ENCODE measurements at places on chromosomes 6 and 20.

DNA sequence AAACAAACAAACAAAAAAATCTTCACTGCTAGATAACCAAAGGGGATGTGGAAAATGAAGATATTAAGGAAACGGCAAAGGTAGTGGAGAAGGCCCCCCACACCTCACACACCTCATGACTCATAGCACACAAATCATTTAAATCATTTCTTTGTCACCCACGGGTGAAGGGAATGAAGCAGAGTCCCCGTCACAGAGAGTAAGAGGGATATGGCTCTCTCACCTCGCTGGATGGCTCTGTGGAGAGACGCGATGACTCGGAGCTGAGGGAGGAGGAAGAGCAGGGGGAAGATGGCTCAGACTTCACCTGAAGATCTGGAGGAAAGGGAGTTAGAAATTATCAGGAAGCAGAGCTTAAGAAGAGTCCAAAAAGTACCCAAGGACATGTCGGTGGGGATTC lies 1.2 kb downstream of the ATF6B start:
- H3K4me3 ChIP-seq: peak overlapping the region; percentile 85
- H3K4me1 ChIP-seq: peaks cover 9% of the 10 kb centered on the region
- no peak for DNase-seq
- no peaks in the 10 kb centered on the region for H3K27me3 ChIP-seq
- peaks cover 28% of the 10 kb centered on the region for H3K36me3 ChIP-seq
- H3K27ac ChIP-seq: no peak overlapping the region

DNA sequence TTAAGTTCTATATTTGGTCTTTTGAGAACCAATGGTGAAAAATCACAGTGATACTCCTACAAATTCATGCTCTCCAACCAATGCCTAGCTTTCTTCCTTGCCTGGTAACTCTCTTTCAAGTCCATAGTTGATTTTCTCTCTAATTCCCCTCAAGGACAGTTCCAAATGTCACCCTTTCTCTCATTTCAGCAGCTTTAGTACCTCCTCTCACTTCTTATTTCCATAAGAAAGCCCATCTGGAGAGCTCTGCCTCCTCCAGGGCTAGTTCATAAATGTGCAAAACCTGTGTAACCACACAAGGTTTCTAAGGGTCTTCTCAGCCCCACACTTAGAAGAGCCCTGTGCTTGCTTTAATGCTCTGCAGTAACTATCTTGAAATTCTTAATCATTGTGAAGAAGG lies 155.4 kb upstream of the PLCB4 start:
- no peak for DNase-seq
- no peaks in the 10 kb centered on the region for H3K4me1 ChIP-seq
- no peaks in the 10 kb centered on the region for H3K36me3 ChIP-seq
- H3K4me3 ChIP-seq: no peak overlapping the region
- H3K27ac ChIP-seq: peak overlapping the region; percentile 37
- H3K27me3 ChIP-seq: no peaks in the 10 kb centered on the region

DNA sequence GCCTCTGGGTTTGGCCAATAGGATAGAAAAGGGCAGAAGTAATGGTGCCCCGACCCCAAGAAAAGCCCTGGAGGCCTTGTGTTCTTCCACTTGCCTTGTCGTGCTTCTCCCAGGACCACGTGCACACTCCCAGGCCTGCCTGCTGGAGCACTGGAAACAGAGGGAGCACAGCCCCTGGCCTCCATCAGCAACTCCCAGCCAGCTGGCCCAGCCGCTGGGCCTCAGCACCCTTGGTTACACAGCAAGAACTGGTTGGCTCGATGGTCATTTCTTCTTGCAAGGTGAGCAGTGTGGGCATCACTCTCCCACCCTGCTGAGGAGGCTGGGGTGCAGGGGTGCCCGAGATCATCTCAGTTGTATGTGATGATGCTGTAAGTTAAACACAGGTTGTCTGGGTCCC lies 69.2 kb upstream of the CST7 start:
- no peaks in the 10 kb centered on the region for H3K27me3 ChIP-seq
- H3K4me1 ChIP-seq: no peaks in the 10 kb centered on the region
- no peak overlapping the region for H3K4me3 ChIP-seq
- no peaks in the 10 kb centered on the region for H3K36me3 ChIP-seq
- DNase-seq: no peak

GRCh38 chr20:460180-460579 lies 2.2 kb downstream of the TBC1D20 start:
- no peak for DNase-seq
- peaks cover 16% of the 10 kb centered on the region for H3K27me3 ChIP-seq
- H3K4me3 ChIP-seq: peak overlapping the region; percentile 92
- peaks cover under 1% of the 10 kb centered on the region for H3K36me3 ChIP-seq
- H3K27ac ChIP-seq: no peak overlapping the region

DNA sequence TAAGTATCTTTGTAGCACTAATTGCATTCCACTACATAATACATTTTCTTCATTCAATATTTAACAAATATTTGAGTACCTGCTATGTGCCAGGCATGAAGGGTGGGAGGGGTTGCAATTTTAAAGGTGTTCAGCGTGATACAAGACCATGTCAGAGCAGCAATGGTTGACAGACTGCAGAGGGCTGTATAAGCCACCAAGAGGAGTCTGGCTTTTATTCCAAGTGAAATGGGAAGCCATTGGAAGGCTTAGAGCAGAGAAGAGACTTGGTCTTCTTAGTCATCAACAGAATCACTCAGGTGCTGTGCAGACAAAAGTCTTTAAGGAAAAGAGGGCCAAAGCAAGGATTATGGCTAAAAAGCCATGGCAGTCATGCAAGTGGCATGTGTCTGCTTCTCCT lies 360.8 kb upstream of the ARID1B start:
- H3K4me1 ChIP-seq: no peaks in the 10 kb centered on the region
- H3K27me3 ChIP-seq: no peaks in the 10 kb centered on the region
- H3K4me3 ChIP-seq: no peak overlapping the region
- no peaks in the 10 kb centered on the region for H3K36me3 ChIP-seq
- no peak overlapping the region for H3K27ac ChIP-seq

DNA sequence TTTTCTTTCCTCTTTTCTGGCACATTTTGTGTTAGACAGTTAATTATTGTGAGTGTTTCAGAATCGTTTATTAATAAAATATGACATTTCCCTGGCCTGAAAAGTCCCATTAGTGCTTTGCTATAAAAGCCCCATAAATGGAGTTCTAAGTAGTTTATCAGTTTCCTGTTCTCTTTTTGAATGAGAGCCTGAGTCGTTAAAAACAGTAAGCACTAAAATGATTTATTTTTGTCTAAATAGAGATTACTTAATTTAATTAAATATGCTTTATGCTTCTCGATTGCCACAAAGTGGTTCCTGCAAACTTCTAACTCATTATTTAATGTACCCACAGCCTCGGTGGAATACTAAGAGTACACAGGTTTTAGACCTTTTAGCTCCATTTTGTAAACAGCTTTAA lies 577.9 kb downstream of the C6orf118 start:
- no peaks in the 10 kb centered on the region for H3K36me3 ChIP-seq
- H3K27ac ChIP-seq: no peak overlapping the region
- no peaks in the 10 kb centered on the region for H3K4me1 ChIP-seq
- no peak overlapping the region for H3K4me3 ChIP-seq
- DNase-seq: no peak
